Karpas-422 (cell line): ENCODE measurements at places on chromosomes 3 and 15. TPM values are rescaled to one million over a fixed set of nuclear protein-coding genes. Genes with fewer than 3 reads are reported as not detected.

- peak overlapping the region; percentile 9; the same call in 1 of the 2 replicates for H3K4me3 ChIP-seq
- peaks cover 56% of the 10 kb centered on the region; the same call in 1 of the 2 replicates for H3K36me3 ChIP-seq
- no peak for DNase-seq
Observed at GRCh38 chr15:52652286-52652685, 26.9 kb downstream of the ATOSA start.

GRCh38 chr3:101829874-101830273 lies 19.4 kb upstream of the NFKBIZ start:
- H3K27me3 ChIP-seq: no peaks in the 10 kb centered on the region
- DNase-seq: no peak
- H3K4me3 ChIP-seq: no peak overlapping the region
- no peaks in the 10 kb centered on the region for H3K36me3 ChIP-seq
- no peak overlapping the region for H3K27ac ChIP-seq

GRCh38 chr3:151925419-151925818 lies 52.0 kb downstream of the SUCNR1 start:
- no peak overlapping the region for H3K4me3 ChIP-seq
- no peaks in the 10 kb centered on the region for H3K27me3 ChIP-seq
- no peaks in the 10 kb centered on the region for H3K4me1 ChIP-seq

DNA sequence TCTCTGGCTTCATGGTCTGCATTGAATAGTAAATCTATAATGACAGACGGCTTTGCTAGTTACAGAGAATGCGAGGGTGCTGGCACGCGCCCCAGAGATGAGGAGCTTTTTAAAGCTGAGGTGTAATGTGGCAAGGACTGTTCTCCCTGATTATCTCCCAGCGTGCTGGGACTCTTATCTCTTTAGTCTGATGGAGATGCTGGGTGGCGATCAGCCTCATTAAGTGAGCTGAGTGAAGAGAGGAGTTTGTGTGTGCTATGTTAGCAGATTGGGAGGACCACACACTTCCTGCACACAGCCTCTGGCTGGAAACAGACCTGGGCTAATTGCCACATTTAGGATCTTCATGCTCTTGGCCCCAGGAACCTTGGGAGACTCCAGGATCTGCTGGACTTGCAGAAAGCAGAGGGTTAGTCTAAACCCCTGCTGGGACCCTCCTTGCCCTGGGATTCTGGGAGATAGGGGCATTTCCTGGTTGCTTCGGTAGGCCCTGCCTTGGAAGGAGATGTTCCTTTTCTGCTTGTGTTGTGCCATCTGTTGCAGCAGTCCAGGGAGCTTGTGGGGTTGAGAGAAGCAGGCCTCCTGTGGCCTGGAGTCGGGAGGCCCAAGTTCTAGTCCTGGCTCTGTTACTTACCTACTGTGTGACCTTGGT lies 15.0 kb downstream of the PDIA5 start:
- H3K27me3 ChIP-seq: no peaks in the 10 kb centered on the region
- no peak for DNase-seq
- H3K36me3 ChIP-seq: no peaks in the 10 kb centered on the region
- no peak overlapping the region for H3K27ac ChIP-seq
- H3K4me3 ChIP-seq: no peak overlapping the region

GRCh38 chr3:29746163-29746760 lies 465.4 kb downstream of the RBMS3 start:
- no peak overlapping the region for H3K4me3 ChIP-seq
- H3K27me3 ChIP-seq: no peaks in the 10 kb centered on the region

- no peaks in the 10 kb centered on the region for H3K4me1 ChIP-seq
- no peak overlapping the region for H3K4me3 ChIP-seq
- no peaks in the 10 kb centered on the region for H3K36me3 ChIP-seq
- no peak for DNase-seq
- no peaks in the 10 kb centered on the region for H3K27me3 ChIP-seq
- H3K27ac ChIP-seq: no peak overlapping the region
Observed at GRCh38 chr3:50125541-50126286, 29.4 kb upstream of the SEMA3F start.

DNA sequence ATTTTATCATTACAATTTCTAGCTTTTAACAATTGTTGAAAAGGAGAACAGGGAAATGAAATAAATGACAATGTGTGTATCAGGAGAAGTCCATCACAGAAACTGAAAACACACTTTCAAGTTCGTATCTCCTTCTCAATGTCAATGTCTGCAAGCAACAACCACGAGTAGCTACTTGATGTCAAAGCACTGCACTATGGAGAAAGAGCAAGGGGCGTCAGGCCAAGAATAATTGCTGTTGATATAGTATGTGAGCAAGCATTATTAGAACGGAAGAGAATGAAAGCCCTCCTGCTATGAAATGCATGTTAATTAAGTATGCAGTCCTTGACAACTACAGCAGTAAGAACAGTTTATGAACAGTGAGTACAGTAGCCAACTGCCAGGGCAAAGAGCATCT lies 1250.1 kb downstream of the ZPLD1 start:
- H3K4me3 ChIP-seq: no peak overlapping the region
- no peak for DNase-seq
- H3K36me3 ChIP-seq: no peaks in the 10 kb centered on the region
- H3K27me3 ChIP-seq: no peaks in the 10 kb centered on the region

- no peaks in the 10 kb centered on the region for H3K36me3 ChIP-seq
- no peak for DNase-seq
Observed at GRCh38 chr3:70049761-70050160, 50.2 kb downstream of the SAMMSON start.

DNA sequence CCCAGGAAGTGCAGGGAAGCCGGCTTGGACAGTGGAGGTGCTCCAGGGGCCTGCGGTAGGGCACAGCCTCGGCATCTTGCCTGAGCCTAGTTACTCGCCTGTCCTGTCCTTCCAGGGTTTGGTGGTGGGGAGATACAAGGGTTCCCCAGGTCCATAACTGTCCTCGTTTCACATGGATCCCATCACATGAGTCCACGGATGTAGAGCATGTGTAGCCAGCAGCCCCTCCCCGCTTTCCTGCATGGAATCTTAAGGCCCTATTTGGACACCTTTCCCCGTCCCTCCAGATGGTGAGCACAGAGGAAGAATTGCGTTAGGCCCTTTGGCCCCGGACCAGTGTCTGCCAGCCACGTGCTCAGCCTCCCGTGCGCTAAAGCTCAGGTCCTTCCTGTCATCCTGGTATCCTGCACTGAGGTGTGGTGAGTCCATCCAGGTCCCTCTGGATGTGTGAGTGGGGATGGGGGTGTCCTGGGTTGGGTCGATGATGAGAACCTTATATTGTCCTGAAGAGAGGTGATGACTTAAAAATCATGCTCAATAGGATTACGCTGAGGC lies 230.4 kb downstream of the SNRPN start:
- H3K4me3 ChIP-seq: no peak overlapping the region
- no peak overlapping the region for H3K27ac ChIP-seq
- H3K36me3 ChIP-seq: no peaks in the 10 kb centered on the region

DNA sequence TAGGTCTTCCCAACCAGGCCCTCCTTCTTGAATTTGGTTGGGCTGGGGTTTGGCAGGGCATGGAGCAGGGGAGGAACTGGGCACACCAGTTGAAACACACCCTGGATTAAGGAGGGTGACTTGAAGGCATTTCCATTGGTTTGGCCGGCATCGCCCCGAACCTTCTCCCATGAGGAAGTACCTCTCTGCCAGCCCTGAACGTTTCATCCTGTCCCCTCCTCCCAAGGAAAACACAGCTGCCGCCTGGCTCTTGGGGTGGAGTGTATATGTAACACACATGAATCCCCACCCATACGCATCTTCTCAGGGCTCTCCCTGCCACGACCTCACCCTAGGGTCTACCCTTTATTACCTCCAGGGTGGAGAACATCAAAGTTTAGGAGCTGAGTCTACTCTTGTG lies 14.6 kb downstream of the UBAP1L start:
- no peaks in the 10 kb centered on the region for H3K4me1 ChIP-seq
- no peak overlapping the region for H3K27ac ChIP-seq

GRCh38 chr15:23467110-23467600 lies 20.1 kb upstream of the GOLGA6L2 start:
- H3K27me3 ChIP-seq: no peaks in the 10 kb centered on the region
- H3K4me3 ChIP-seq: no peak overlapping the region
- DNase-seq: peak; percentile 65
- H3K4me1 ChIP-seq: no peaks in the 10 kb centered on the region
- H3K36me3 ChIP-seq: no peaks in the 10 kb centered on the region
- no peak overlapping the region for H3K27ac ChIP-seq

GRCh38 chr3:119342176-119342575 lies 48.0 kb downstream of the ARHGAP31 start:
- no peak overlapping the region for H3K27ac ChIP-seq
- peaks cover 12% of the 10 kb centered on the region for H3K4me1 ChIP-seq

DNA sequence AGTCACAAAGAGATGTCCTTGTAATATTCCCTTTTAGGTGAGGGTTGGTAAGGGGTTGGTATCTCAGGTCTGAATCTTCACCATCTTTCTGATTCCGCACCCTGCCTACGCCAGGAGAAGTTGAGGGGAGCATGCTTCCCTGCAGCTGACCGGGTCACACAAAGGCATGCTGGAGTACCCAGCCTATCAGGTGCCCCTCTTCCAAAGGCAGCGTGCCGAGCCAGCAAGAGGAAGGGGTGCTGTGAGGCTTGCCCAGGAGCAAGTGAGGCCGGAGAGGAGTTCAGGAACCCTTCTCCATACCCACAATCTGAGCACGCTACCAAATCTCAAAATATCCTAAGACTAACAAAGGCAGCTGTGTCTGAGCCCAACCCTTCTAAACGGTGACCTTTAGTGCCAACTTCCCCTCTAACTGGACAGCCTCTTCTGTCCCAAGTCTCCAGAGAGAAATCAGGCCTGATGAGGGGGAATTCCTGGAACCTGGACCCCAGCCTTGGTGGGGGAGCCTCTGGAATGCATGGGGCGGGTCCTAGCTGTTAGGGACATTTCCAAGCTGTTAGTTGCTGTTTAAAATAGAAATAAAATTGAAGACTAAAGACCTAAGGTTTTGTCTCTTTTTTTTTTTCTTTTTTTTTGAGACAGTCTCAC lies 19.8 kb downstream of the TYRO3 start:
- no peaks in the 10 kb centered on the region for H3K4me1 ChIP-seq
- no peaks in the 10 kb centered on the region for H3K27me3 ChIP-seq
- H3K4me3 ChIP-seq: no peak overlapping the region
- H3K36me3 ChIP-seq: no peaks in the 10 kb centered on the region

DNA sequence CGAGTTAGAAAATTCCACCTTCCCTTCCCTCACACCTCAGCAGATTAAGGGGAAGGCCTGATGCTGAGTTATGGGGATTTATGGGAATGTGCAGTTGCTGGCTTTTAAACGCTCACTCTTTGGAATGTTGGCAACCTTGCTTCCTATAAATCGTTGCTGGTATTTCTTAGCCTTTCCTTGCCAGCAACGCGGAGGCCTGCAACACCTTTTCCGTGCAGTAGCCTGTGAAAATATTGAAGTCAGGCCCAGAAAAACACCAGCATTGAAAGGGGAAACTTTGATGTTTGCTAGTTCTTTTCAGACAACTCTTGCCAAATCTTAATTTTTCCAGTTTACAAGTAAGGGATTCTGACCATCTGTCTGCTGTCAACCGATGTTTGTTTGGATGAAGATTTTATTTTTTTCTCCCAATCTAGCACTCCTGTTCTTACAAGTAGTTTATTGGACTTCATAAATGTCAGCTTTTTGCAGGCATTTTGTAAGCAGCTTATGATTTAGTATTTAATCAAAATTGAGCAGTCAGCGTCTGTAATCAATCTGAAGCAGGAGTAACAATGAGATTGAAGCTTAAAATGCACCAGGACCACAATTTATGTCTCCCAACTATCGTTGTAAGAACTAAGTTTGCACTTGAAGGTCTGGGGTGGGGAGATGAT lies 251.0 kb downstream of the RPLP1 start:
- no peaks in the 10 kb centered on the region for H3K36me3 ChIP-seq
- no peaks in the 10 kb centered on the region for H3K27me3 ChIP-seq
- H3K4me3 ChIP-seq: no peak overlapping the region
- no peak overlapping the region for H3K27ac ChIP-seq
- no peaks in the 10 kb centered on the region for H3K4me1 ChIP-seq

- peaks cover 27% of the 10 kb centered on the region for H3K4me1 ChIP-seq
- no peak overlapping the region for H3K4me3 ChIP-seq
- H3K27me3 ChIP-seq: no peaks in the 10 kb centered on the region
- no peak for DNase-seq
Observed at GRCh38 chr3:9935966-9936510, 2.4 kb downstream of the CRELD1 start.

GRCh38 chr3:24135280-24135679 lies 190.2 kb downstream of the NR1D2 start:
- H3K27ac ChIP-seq: no peak overlapping the region
- H3K4me3 ChIP-seq: no peak overlapping the region
- H3K4me1 ChIP-seq: peaks cover 32% of the 10 kb centered on the region
- H3K27me3 ChIP-seq: no peaks in the 10 kb centered on the region
- no peak for DNase-seq
- no peaks in the 10 kb centered on the region for H3K36me3 ChIP-seq

GRCh38 chr3:140416666-140417065 lies 261.2 kb upstream of the TRIM42 start:
- no peak overlapping the region for H3K27ac ChIP-seq
- H3K4me1 ChIP-seq: no peaks in the 10 kb centered on the region
- no peaks in the 10 kb centered on the region for H3K36me3 ChIP-seq
- H3K27me3 ChIP-seq: no peaks in the 10 kb centered on the region
- no peak for DNase-seq

DNA sequence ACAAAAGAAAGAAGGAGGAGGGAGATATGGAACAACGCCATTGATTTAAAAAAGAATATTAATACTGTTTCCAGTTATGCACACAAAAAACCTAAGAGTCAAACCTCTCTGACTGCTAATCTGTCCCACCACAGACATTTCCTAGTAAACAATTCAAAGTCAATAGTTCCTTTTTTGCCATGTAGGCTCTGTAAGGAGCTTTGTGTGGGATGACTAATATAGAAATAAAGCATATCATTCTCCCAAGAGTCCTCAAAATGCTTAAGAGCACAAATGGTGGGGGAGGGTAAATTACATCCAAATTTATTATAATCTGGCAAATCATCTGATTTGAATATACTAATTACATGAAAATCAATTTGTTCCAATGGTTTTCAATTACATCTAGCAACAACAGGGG lies 155.9 kb upstream of the CNTN4 start:
- no peaks in the 10 kb centered on the region for H3K4me1 ChIP-seq
- H3K27me3 ChIP-seq: no peaks in the 10 kb centered on the region
- H3K4me3 ChIP-seq: no peak overlapping the region
- DNase-seq: no peak

GRCh38 chr15:32828507-32829186 lies 110.8 kb downstream of the GREM1 start:
- no peak overlapping the region for H3K27ac ChIP-seq
- peaks cover 28% of the 10 kb centered on the region for H3K4me1 ChIP-seq
- H3K36me3 ChIP-seq: no peaks in the 10 kb centered on the region
- no peak overlapping the region for H3K4me3 ChIP-seq
- no peak for DNase-seq

DNA sequence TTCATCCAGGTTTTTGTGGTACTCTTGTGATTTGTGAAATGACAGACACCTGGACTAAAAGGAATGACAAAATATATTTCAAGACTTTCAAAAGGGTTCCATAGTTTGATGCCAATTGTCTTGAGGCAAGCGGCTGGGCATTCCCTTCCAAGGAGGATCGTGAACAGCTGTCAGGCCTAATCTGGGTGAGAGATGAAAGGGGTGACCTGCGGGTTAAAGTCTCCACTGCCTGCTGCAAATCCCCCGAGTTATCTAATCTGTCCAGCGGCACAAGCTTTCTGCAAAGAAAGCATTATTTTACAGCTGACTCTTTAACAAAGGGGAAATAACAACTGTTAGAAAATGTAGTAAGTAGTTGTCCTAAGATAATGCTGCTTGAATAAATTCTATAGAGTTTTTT lies 128.7 kb upstream of the MB21D2 start:
- no peak for DNase-seq
- no peaks in the 10 kb centered on the region for H3K27me3 ChIP-seq
- H3K4me1 ChIP-seq: no peaks in the 10 kb centered on the region
- no peaks in the 10 kb centered on the region for H3K36me3 ChIP-seq

GLDN gene
- not detected in 2 replicates for total RNA-seq

THAP10 gene
- not detected in 2 replicates for total RNA-seq

SCAANT1 gene
- not detected in 2 replicates for total RNA-seq

TMEM212 gene
- total RNA-seq: not detected in 2 replicates

ARL14 gene
- total RNA-seq: not detected in 2 replicates

KIF23 gene
- total RNA-seq: 28.2 and 32.4 TPM in 2 replicates

CEP19 gene
- 2.6 and 4.0 TPM in 2 replicates for total RNA-seq

CFAP161 gene
- total RNA-seq: 0.11 TPM in 1 of 2 replicates, not detected in the other
